Stimulated activated CD4-positive, alpha-beta T cell treated with anti-CD3 and anti-CD28 coated beads, TNF-alpha, amount 100 ng/mL, for 1 hour (primary cell): ENCODE measurements at places on chromosomes 12 and 14.

GRCh38 chr12:126547905-126548304, 1482.7 kb downstream of the AACS start:
- DNase-seq = no peak

DNA sequence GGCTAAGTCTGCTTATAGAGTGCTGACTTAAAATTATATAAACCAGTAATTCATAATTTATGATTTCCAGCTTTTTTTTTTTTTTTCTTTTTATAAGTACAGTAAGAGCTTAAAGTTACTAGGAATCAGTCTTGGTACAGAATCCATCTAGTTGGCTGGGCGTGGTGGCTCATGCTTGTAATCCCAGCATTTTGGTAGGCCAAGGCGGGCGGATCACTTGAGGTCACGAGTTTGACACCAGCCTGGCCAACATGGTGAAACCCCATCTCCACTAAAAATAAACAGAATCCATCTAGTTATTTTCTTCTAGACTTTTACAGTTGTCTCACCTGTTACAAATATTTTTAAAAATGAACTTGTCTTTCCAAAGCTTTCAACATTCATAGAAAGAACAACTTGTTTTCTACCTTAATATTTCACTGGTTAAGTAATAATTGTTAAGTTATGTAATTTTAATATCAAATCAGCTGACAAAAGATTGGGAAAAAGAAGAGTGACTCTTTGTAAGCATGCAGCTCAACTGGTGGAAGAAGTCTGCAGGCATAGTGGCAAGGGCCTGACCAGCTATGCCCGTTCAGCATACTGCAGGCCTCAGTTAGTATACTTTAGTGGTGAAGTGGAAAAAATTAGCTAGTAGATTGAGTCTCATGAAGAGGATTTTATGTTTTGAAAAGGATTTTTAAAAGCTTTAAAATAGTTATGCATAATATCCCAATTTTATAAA, 17.4 kb upstream of the PSMA3 start:
- DNase-seq = no peak

DNA sequence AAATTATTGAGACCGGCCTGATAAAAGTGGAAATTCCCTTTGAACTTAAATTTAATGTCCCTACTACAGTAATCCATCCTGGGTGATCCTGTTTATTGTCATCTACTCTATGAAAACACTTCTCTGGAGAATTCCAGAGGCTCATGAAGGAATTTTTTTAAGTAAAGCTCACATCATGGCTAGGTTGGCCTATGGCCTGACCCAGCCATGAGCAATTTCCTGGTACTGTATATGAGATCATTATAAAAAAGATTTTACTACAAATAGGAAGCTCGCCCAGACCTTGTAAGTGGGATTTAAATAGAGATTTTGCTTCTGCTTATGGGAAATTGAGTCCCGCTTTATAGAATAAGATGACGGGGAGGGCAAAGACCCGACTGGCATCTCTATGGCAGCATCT, 215.5 kb downstream of the DPF3 start:
- DNase-seq = no peak

- no peak for DNase-seq
Measured at GRCh38 chr12:26058818-26059217, 66.0 kb downstream of the BHLHE41 start.

GRCh38 chr12:50018154-50018553, 7.1 kb downstream of the RACGAP1 start:
- no peak for DNase-seq

GRCh38 chr12:54021432-54022013, 6.7 kb upstream of the HOXC6 start:
- no peak for DNase-seq

DNA sequence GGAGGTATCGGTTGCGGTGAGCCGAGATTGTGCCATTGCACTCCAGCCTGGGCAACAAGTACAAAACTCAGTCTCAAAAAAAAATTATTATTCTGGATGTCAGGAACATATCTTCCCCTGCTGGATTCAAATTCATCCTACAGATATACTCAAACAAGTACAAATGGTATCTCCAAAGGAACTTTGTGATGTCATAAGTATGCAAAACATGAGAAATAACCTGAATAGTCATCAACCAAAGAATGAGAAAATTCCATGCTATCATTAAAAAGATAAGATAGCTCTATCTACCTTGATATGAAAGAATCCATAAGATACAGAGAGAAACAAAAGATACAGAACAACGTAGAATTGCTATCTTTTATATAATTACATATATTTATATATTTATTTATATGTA, 67.7 kb downstream of the EEA1 start:
- no peak for DNase-seq

DNA sequence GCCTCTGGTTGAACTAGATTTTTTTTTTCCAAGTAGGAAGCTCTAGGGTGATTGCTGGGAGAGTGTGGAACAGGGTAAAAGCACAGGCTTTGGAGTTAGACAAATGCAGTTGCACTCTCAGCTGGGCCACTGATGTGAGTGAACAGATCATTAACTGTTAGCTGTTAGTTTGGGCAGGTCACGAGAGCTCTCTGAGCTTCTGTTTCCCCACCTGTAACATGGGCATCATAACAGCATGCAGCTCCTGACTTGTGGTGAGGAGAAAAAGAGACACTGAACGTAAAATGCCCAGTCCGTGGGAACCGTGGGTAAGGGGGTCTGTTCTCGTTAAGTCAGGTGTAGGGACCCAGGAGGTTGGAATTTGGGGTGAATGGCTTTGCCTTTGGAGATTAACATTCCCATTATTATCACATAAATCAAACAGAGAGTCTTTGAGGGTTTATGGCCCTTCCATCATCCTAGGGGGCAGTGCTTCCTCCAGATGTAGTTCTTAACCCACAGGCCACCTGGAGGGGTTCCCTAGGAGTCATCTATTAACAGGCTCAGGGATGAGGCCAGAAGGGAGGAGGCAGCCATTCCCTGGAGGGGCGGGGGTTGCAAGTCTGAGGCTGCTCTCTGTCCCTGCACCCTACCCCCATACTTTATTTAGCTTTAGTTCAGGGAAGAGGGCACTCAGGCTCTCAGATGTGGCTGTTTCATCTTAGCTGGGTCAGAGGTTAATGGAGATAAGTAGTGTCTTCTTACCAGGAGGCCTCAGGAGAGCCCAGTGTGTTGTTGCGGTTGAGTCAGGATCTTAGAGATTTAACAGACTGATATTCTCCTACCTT, 135.2 kb downstream of the DACT1 start:
- no peak for DNase-seq

GRCh38 chr14:89959853-89960445, 4.2 kb downstream of the TDP1 start:
- no peak for DNase-seq

- DNase-seq = no peak
Measured at GRCh38 chr12:12683725-12684124, 12.3 kb downstream of the GPR19 start.

DNA sequence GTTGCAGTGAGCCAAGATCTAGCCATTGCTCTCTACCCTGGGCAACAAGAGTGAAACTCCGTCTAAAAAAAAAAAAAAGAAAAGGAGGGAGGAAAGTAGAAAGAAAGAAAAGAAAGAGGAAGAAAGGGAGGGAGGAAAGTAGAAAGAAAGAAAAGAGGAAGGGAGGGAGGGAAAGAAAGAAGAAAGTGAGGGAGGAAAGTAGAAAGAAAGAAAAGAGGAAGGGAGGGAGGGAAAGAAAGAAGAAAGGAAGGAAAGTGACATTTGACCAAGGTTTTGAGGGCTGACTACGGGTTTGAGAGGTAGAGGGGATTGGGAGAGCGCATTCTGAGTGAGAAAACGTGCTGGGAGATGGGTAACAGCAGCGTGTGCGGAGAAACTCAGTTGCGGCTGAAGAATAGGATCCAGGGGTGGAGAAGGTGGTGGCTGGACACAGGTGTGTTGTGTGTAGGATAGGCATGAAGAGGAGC, 521 bp upstream of the PAPLN start:
- DNase-seq = no peak

- no peak for DNase-seq
Measured at GRCh38 chr12:94173660-94174265, 25.4 kb downstream of the PLXNC1 start.
